ENCODE measurements at places on chromosomes 3 and 15.

DNA sequence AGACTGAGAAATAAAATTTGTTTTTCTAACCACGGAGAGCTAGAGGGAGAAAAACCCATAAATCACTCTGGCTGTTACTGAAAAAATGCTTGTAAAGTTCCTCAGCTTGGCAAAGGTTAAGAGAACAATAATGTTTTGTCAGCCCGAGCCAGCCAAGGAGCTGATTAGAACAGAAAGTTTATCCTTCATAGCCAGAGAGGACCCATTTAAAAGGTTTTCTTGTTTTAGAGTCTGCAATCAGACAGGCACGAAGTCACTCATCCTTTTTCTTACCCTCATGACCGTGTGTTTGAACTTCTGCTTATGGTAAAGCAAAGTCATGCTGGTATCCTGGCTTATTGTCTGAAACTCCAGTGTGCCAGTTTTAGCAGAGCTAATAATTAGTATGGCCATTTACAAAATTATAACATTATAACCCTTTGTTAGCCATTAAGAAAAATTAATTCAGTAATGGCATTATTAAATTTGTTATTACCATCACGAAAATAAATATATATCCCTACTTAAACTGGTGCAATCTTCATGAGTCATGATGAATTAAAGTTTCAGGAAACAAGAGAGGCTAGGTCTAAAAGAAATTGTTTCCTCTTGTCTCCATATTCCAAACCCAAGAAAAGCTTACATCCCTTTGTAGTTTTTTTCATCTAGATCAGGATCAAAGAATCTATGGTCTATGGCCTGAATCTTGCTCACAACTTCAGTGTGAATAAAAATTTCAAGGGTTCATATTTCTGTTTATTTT is 13.5 kb upstream of the STXBP5L start:
- DNase-seq, result no peak

DNA sequence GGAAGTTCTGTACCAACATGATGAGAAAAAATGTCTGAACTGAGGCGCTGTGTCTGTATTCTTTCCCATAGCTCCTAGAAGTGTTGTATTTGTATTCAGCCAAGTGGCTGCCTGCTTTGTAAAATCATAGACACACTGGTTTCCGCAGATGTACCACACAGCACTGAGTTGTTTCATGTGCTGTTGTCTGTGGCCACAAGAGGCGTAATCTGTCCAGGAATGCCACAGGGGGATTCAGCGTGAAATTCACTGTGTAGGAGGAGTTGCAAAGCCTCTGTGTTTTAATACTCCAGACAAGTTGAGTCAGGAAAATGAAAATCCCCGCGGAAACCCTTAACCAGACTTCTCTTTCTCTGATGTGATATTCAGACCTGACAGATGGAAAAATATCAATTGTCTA is 462.2 kb downstream of the NSUN3 start:
- peak; percentile 15 for DNase-seq

GRCh38 chr3:154188846-154189245 is 67.7 kb downstream of the ARHGEF26 start:
- DNase-seq, result no peak

GRCh38 chr15:77040673-77041072 is 30.2 kb downstream of the TSPAN3 start:
- DNase-seq, result peak; percentile 78

DNA sequence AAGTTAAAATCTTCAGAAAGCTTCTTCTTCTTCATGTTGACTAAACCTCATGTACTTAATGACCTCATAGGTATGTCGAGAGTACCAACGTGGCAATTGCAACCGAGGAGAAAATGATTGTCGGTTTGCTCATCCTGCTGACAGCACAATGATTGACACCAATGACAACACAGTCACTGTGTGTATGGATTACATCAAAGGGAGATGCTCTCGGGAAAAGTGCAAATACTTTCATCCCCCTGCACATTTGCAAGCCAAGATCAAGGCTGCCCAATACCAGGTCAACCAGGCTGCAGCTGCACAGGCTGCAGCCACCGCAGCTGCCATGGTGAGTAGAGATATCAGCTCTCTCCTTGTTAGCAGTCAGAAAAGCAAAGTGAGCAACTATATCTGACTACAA is 176.5 kb downstream of the MBNL1 start:
- DNase-seq, result peak; percentile 52
